ENCODE measurements at places on chromosomes 6 and 20.

- no peak for DNase-seq
Measured at GRCh38 chr6:111894272-111894671, 21.0 kb upstream of the FYN start.

GRCh38 chr20:31559704-31560093 is 45.4 kb upstream of the ID1 start:
- DNase-seq: no peak

GRCh38 chr6:32662836-32663235 is 3.6 kb downstream of the HLA-DQB1 start:
- no peak for DNase-seq

DNA sequence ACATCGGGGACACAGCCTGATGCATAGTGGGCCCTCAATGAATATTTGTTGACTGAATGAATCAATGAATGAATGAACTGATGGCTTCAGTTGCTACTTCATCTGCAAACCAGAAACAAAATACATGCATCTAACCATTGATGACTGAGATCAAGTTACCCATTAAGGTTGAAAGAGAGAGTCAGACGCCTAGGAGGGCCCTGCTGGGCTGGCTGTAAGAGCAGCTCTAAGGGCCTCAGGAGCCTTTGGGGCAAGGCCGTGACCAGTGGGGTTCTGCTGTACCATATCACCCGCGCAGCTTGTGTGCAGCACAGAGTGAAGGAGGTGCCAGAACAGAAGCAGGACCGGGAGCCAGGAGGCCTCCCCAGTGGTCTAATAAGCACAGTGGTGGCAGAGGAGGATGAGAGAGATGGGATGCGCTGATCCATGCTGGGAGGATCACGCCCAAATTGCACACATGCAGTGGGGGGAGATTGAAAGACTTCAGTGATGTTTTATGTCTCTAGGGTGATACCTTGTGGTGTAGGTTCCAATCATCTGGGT is 96.1 kb upstream of the KCNG1 start:
- no peak for DNase-seq

GRCh38 chr20:53660078-53660909 is 66.7 kb upstream of the ZNF217 start:
- DNase-seq: no peak

- peak; percentile 11 for DNase-seq
Measured at GRCh38 chr6:36757206-36757605, 59.6 kb downstream of the RAB44 start.

- DNase-seq: no peak
Measured at GRCh38 chr20:17833036-17833674, 133.4 kb downstream of the BANF2 start.

GRCh38 chr20:36950414-36951197 is 902 bp downstream of the SAMHD1 start:
- peak; percentile 30 for DNase-seq

- DNase-seq: no peak
Measured at GRCh38 chr6:24929242-24929641, 6.5 kb downstream of the RIPOR2 start.

DNA sequence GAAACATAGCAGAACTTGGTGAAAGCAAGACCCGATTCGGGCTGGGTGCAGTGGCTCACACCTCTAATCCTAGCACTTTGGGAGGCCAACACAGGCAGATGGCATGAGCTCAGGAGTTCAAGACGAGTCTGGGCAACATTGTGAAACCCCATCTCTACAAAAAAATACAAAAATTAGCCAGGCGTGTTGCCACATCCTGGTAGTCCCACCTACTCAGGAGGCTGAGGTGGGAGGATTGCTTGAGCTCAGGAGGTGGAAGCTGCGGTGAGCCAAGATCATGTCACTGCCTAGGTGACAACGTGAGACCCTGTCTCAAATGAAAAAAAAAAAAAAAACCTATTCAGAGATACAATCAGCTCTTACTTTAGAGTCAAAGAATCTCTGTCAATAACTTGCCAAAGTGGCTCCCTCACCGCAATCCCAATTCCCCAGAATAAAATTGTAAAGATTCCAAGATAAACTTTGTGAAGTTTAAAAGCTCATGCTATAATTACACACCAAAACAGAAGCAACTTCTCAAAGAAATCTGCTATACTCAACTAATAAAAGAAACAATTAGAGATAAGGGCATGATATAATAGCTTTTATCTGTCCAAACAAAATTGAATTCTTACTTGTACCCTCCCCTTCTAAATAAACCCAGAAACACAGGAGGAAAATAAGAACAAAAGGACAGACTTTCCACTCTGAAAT is 33.6 kb downstream of the CDK19 start:
- no peak for DNase-seq

- no peak for DNase-seq
Measured at GRCh38 chr20:49821870-49822331, 9.3 kb downstream of the SLC9A8 start.

DNA sequence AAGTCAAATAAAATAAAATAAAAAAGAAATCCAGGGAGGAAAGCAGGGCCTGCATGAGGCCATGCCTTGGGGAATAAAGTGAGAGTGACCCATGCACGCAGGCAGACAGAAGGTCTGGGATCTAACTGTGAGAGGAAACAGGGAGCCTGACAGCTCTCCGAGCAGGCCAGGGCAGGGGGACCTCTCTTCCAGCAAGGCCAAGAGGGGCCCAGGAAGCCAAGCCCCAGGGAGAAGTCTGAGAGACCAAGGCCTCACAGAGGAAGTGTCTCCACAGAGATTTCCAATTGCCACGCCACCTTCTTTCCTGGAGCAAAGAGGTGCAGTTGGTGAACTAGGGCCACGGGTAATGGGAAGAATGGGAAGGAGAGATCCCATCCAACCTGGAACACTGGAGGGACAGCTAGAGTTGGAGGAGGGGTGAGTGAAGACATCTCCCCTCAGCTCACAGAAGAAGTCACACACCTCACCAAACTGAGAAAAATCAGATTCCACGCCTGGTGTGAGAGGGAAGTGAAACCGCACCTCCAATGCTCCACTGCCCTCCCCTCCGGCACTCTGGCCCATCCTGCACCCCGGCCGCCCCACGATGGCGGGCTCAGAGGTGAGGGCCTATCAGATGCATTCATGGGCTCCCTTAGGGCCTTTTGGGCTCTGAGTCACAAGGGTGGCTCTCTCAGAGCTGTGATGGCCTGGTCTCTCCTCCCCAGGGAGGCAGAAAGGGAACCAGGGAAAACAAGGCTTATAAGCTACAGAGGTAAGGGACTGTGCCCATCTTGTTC is 25.1 kb upstream of the TAF8 start:
- DNase-seq: no peak

DNA sequence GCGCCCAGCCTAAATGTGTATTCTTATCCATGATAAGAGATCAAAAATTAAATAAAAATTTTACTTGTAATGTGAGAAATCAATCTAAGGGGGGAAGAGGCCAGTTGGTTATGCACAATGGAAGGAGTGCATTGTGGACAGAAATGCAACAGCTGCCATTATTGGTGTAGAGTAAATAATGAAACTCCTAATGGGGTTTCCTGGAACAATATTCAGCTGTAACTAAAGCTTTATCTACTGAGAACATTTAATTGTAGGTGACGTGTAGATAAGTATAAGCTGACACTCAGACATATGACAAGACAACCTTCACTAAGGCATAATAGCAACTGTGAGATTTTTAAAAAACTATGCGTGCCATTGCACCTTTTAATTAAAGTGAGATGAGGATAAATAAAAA is 71.4 kb downstream of the CEP57L1 start:
- no peak for DNase-seq

DNA sequence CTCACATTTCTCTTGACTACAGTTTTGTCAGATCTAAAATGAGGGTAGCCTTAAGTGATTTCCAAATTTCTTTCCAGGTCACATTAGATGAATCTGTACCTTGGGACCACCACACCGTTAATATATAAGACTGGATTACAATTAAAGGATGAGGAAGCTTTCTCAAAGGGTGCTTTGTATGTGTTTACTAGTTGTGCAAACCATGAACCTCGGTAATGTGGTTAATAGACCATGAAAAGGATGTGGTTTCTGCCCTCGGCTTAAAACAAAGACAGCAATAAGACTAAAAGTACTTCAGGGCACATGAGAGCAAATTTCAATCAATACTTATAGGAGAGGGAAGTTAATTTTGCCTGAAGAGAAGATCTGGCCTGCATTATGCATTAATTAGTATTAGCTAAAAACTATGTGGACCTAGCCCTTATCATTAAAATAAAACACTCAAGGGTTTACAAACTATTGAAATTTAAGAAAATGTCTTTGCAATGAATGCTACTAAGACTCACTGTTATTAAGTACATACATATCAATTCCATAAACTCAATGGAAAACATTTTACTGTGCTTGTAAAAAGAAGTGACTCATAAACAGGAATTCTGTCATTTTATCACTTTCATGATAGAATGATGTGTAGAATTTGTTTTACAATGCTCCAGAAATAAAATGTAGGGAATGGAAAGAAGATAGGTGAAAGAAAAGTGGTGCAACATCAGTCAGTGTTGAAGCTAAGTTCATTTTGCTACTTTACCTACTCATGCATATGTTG is 936 bp upstream of the TMX4 start:
- DNase-seq: no peak
